ENCODE measurements at places on chromosomes 5 and 9.

- DNase-seq: no peak
These were observed 200.6 kb upstream of the MVB12B start for GRCh38 chr9:126125992-126126409.

DNA sequence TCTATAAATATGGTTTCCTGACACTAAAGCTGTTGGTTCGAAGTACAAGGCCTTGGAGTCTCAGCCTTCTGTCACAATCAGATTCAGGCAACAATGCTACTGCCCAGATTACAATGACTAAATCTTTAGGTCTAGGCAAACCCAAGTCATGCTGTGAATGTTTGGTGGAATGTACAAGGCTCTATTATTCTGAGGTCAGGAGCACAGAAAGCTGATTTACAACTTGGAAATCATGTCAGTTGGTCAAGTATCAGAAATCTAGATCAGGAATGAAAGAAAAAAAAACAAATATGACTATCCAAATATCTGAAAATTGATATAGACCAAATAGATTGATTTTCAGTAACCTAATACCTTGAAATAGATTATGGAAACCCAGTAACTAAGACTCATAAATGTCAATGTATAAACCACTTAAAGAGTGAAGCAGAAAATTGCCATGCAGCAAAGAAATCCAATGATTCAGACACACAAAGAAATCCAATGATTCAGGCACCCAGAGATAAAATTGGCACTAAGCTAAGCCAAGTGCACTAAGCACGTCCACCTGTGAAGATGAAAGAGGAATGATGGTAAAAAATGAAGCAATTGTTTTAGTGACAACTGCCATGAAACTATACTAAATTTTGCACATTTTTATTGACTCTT is 588.0 kb upstream of the TUSC1 start:
- no peak for DNase-seq

DNA sequence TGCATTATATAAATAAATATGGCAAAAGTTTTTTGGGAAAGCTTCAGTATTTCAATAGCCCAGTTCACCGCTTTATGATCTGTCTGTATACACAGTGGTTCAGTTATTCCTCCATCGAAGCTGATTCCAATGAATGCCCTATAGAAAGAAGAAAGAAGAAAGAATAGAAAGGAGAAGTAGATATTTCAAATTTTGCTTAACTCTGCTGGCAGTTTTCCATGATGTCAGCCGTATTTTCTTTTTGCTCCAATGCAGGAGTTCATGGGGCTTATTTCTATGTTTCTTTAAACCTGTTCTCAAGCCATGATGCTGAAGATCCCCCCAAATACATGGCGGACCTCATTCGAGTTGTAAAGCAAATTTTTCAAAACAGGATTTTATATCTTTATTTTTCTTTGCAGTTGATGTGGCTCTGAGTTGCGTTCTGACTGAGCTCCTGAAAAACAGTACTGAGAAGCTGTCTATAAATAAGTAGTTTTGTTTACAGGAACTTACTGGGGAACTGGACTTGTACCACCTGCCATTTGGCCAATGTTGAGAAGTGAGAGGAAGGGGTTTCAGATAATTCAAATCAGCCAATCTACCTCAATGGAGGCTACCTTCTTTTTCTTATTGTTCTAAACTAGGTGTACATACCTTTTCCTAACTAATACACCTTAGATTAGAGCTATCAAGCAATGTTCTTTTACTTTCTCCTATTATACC is 418.5 kb upstream of the MEF2C start:
- DNase-seq: no peak

DNA sequence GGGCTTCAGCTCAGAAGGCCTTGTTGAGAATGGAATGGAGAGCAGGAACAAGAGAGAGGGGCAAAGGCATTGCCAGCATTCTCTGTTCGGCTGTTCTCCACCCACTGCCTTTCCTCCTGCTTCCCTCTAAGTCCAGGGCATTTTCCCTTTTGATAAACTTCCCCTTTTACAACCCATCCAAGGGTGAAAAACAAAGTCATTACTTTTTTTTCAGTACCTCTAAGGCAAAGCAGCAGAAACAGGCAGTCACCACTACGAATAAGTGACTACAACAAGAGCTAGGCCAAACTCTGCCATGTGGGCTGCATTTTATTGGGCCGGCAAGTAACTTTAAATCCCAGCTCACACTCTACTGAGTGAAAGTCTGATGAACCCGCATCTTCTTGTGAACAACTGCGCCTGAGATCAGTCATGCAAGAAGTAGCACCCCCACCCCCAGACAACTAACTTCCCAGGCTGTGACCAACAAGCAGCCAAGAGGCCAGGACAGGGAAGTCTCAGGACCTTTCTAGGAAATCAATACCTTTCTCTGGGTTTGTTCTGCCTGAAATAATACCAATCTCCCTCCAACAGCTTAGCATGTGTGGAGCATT is 13.1 kb downstream of the IL7R start:
- DNase-seq: no peak

DNA sequence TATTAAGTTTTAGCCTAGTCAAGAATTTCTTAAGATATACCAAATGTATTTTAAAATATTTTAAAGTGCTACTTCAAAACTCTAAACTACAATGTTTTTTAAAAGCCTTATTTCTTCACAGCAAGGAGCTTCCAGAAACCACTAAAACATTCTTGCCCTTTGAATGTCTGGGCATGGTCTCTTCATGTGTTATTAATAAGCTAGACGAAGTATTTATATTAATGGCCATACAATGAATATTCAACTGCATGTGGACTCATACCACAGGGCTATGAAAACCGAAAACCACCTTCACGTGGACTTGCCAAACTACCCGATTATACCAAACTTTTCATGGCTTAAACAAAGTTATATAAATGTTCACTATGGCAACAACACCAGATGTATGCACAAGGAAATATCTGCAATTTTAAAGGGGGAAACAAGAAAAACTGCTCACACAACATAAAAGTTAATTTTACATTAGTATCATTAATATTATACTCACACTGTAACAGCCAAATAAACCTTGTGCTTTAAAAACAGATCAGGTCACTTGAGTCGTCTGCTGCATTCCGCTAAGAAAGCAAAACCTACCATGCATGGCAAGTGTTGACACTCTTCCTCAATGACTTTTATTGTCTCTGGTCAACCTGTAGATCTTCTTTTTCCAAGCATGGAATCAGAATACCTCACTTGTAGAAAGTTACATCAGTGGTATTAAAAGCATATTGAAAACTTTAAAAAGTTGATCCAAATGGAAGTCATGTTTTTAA is 246.3 kb downstream of the BNC2 start:
- DNase-seq: no peak

- peak; percentile 52 for DNase-seq
These were observed 13.9 kb downstream of the PRRC2B start for GRCh38 chr9:131407717-131408195.

DNA sequence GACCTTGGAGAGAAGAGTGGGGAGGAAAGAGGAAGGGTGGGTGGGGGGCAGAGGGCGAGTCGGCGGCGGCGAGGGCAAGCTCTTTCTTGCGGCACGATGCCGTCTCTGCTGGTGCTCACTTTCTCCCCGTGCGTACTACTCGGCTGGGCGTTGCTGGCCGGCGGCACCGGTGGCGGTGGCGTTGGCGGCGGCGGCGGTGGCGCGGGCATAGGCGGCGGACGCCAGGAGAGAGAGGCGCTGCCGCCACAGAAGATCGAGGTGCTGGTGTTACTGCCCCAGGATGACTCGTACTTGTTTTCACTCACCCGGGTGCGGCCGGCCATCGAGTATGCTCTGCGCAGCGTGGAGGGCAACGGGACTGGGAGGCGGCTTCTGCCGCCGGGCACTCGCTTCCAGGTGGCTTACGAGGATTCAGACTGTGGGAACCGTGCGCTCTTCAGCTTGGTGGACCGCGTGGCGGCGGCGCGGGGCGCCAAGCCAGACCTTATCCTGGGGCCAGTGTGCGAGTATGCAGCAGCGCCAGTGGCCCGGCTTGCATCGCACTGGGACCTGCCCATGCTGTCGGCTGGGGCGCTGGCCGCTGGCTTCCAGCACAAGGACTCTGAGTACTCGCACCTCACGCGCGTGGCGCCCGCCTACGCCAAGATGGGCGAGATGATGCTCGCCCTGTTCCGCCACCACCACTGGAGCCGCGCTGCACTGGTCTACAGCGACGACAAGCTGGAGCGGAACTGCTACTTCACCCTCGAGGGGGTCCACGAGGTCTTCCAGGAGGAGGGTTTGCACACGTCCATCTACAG is 760 bp downstream of the NPR3 start:
- DNase-seq: no peak

GRCh38 chr5:80309871-80310665 is 9.7 kb upstream of the SPZ1 start:
- no peak for DNase-seq

DNA sequence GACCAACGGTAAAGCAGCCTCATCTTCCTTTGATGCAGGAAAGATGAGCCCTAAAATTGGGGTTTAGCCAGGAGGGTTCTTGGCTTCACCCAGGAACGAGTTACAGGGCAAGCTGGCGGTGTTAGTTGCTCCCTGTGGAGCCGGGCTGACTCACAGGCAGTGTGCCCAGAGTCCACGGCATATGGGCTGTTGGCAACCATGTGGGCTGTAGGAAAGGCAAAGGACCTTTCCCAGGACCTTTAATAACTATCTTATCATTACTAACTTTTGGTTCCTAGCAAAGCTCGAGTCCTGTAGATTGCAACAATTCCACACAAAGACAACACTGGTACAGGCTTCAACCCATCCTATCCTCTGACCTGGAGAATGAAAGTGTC is 29.8 kb upstream of the CLPTM1L start:
- DNase-seq: no peak

DNA sequence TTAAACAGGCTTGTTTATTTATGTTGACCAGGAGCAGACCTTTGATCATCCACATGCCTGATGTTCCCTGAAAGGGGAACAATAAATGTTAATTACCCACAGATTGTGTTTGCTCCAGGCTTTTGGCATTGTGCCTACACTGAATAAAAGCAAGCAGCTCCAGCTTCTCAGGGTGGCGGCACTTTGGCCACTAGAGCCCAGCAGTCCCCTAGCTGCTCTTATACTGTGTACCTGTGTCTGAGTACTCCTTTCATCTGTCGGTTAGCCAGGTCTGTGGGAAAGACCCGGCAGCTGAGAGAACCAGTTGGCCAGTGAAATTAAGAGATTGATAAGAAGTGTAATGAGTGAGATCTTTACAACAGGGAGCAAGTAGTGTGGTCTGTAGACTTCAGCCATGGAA is 254.8 kb upstream of the FTMT start:
- DNase-seq: no peak

DNA sequence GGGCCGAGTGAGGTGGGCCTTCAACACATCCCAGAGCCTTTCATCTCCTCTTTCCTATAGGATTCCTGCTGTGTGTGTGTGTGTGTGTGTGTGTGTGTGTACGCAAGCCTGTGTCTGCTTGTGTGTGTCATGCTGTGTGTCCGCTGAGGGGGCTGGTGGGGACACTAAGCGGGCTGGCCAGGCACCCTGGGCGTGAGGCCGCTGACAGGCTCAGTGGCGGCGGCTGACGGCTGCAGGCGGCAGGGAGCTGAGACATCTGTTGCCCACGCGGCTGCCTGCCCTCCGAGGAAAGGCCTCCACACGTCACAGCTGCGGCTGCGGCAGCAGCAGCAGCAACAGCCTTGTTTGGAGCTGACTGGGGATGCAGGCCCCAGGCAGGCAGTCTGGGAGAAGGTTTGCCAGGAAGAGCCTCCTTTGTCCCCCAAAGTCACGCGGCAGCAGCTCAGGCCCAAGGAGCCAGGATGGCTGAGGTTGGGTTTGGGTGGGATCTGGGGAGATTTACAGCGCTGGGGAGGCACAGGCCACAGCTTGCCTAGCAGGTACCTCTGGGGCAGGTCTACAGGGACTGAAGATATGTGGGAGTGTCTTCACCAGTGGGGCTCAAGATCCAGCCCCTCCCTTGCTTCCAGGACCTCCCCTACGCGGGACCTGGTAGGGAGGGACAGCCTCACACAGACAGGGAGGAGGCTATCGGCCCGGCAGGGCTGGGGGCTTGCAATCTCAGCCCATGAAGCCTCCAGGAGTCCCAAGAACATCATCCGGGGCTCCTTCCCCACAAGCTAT is 1.8 kb downstream of the PDLIM4 start:
- DNase-seq: peak; percentile 50

DNA sequence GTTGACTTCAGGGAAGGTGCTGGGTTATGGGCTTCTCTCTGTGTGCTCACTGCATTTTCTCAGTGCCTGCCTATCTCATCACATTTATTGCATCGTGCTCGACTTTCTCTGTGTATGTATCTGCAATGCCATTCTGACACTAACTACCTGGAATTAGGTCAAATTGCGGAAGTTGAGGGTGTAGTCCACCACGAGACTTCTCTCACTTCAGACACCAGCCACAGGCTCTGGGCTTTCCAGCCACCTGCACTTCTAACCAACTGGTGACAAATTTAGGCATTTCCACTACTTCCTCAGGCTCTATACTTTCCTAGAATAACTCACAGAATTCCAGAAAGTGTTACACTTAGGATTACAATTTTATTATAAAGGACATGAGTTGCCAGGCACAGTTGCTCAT is 188.6 kb upstream of the ZNF608 start:
- no peak for DNase-seq

Measured in posterior cingulate gyrus (tissue), 11 donors.